ENCODE measurements at places on chromosomes 6 and 20. TPM values are rescaled to one million over a fixed set of nuclear protein-coding genes. Genes with fewer than 3 reads are reported as not detected.
A peak's percentile ranks its signal among the peaks of the same experiment; 100 is the strongest.

The TRIM31 gene
- not detected for total RNA-seq

The MYO6 gene
- 7.0 TPM for total RNA-seq

The AP5S1 gene
- total RNA-seq, result 14.1 TPM

The HFE gene
- 2.0 TPM for total RNA-seq

The SYNCRIP gene
- total RNA-seq, result 153 TPM

The ANKEF1 gene
- total RNA-seq, result 6.6 TPM

The DLL1 gene
- 2.8 TPM for total RNA-seq

GRCh38 chr6:89133981-89134380, 11.9 kb upstream of the PM20D2 start:
- no peak for DNase-seq

GRCh38 chr20:8431538-8432434, 299.7 kb downstream of the PLCB1 start:
- DNase-seq, result no peak

DNA sequence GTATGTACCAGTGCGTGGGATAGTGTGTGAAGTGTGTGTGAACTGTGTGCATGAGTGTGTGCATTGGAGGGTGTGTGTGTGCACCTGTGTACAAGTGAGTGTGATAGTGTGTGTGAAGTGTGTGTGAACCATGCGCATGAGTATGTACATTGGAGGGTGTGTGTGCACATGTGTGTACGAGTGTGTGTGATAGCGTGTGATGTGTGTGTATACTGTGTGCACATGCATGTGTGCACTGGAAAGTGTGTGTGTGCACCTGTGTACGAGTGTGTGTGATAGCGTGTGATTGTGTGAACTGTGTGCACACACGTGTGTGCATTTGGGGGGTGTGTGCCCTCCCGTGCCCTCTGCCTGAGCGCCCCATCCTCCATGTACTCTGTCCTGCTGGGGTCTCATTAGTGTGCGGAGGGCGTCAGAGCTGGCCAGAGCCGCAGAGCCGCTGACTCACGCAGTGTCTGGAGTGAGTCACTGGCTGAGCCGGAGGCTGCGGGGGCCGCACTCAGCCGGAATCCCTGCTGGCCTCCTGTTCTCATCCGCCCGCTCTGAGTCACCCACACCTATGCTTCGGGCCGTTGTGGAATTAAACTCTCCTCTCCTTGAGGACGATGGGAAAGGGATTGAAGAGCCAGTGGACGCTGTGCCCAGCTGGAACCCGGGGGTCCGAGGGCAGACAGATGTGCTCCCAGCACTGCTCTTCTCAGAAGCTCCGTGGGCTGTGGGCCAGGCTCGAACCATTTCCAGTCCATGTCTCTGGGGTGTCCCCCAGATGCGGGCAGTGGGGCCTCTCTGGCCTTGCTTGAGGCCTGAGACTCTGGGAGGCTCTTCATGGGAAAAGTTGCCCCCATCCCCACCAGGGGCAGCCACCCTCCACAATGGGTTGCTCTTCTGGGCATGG, 27.3 kb upstream of the STX16 start:
- DNase-seq, result peak; percentile 98

DNA sequence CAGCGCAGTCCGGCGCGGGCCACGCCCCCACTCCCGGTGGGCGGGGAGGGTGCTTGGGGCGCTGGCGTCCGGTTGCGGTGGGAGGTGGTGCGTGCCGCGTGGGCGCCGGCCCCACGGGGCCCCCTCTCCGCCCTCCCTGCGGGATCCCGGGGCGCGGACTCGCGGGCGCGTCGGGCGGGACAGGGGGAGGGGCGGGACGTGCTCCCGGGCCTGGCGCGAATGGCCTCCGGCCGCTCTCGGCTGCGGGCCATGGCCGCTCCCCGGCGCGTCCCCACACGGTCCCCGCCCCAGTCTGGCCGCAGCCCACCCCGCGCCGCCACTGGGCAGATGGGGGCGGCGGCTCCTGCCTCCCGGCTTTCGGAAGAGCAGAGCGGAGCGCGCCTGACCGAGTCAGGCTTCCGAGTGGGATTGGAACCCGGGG, 771 bp upstream of the PPP1R3G start:
- no peak for DNase-seq

DNA sequence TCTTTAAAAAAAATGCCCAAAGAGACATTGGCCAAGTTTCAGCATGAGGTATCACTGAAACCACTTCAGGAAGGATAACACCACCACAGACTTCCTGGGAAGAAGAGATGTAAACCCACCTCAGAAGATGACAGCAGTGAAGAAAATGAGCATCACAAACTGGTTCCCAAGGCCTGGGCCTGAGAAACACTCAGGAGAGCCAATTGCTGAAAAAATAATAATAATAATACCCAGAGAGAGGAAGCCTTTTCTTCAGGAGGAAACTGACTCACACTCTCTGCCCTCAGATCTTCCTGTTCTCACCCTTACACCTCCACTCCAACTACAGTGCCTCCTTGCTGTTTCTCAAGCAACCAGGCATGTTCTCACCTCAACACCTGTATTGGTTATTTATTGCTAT, 68.1 kb upstream of the MAFB start:
- DNase-seq, result peak; percentile 4

- no peak for DNase-seq
Measured at GRCh38 chr6:152356662-152357061, 280.5 kb downstream of the SYNE1 start.

DNA sequence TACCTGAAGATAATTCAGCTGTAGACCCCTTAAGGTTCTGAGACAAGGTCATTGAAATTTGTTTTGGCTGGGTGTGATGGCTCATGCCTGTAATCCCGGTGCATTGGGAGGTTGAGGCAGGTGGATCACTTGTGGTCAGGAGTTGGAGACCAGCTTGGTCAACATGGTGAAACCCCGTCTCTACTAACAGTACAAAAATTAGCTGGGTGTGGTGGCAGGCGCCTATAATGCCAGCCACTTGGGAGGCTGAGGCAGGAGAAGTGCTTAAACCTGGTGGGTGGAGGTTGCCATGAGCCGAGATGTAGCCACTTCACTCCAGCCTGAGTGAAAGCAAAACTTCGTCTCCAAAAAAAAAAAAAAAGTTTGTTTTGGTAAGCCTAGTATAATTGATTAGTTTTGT, 11.0 kb downstream of the SRSF3 start:
- DNase-seq, result no peak

DNA sequence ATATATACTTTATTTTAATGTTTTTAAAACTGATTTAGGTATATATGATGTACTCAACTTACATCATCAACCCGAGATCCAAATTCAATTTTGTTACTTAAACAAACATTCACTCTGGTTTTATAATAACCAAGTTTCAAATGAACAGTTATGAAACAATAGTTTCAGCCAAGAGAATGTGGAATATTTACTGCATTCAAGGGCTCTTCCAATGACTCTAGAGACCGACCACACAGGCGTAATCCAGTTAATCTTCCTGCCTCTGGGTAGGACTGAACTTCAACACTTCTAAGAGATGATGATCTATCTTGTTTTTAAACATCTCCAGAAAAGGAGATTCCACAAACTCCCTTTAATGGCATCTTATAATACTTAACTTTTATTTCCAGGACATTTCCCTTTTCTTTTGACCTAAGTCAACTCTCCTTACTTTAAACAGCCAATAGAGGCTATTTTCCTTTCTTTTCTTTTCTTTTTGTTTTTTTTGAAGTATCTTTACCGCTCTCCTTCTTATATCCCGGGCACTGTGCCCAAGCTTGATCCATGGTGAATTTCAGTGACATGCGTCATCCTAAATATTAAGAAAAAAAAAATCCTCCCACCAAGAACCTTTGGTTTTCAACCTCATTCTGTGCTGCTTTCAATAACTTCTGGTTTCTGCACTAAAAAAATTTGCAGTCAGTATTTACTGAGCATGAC, 110.1 kb downstream of the KIF13A start:
- DNase-seq, result peak; percentile 90

DNA sequence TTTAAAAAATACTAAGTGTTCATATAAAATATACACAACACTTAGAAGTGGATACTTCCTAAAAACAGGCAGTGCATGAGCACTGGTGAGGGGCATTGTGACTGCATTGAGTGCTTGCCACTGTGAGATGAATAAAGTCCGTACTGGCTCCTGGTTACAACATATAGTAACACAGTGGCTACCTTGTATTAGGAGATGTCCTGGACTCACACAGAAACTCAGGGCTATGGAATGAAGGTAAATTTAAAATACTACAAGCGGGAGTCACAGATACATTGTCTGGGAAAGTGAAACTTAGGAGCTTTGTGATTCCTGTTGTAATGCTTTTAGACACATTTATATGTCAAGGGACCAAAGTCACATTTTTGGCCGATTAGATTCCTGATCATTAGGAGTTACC, 36.5 kb upstream of the HLA-G start:
- DNase-seq, result no peak

DNA sequence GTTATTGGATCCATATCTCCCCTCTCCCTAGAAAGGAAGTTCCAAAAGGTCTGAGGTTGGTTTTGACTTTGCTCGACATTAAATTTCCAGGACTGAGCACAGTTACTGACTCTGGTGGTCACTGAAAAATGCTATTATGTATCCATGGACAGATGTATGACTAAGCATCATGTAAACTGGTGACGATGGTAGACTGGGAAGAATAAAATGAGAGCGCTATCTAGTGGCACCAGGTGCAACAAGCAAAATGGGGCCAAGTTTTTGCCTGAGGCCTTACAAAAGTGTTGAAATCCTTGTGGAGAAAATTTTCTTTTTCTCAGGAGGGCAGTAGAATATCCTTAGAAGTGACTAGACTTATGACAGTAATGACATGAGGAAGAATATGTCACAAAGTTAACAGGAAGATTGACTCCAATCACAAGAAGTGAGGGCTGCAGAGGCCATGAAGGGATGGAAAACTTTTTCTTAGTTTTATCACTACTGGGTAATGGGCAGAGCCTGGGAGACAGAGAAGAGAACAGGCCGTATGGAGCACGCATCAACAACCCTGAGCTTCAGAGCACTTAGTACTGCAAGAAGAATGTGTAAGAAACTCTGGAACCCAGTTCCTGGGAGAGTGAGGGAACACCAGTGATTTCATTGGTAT, 88.9 kb upstream of the ELOVL5 start:
- peak; percentile 78 for DNase-seq

DNA sequence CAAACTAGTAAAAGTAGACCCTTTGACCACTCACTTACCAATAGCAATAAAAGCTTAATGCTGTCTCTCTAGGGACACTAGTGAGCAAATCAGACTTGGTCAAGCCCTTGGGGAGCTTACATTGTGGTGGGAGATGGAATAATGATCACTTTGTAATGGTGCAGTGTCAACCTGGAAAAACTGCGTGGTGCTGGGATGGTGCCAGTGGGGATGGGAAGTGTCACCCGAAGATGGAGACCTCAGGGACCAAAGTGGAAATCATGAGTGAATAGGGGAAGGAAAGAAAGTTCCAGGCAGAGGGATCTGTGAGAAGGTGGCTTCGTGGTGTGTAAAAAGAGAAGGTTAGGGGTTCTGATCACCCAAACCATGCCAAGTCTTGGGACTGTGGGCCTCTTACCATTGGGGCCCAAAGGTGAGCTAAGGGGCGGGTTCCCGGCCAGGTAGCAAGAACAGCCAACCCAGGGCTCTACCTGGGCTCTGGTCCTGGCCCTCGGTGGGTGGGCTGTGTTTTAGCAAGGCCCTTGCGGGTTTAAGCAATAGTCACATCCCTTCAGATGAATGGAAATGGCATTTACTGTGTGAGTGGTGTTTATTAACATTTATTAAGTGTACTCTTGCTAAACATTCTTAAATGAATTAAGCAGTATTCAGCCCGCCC, 15.5 kb downstream of the DYNLRB1 start:
- DNase-seq, result no peak

DNA sequence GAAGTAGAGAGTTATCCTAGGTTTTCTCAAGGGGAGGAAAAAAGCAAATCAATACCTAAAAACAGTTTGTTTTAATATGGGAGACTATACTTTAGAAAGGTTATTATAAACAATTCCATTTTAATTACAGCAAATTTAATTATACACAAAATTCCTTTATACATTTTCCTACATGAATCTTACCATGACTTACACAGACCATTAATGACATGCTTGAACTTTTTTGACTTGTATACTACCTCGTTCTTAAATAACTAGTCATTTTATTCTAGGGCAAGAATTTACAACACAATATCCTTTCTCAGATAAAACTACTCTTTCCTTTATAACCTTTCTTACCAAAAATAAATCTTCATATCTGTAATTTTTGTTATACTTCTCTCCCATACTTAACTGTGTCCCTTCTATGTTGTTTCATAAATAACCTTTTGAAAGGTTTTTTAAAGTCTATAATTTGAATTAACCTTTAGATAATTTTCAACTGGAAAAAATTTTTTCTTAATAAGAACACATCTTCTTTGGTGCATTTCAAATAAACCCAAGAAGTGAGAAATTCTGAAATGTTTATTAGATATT, 729.4 kb downstream of the TENT5A start:
- DNase-seq, result no peak

GRCh38 chr20:10247440-10247839, 28.8 kb downstream of the SNAP25 start:
- no peak for DNase-seq

DNA sequence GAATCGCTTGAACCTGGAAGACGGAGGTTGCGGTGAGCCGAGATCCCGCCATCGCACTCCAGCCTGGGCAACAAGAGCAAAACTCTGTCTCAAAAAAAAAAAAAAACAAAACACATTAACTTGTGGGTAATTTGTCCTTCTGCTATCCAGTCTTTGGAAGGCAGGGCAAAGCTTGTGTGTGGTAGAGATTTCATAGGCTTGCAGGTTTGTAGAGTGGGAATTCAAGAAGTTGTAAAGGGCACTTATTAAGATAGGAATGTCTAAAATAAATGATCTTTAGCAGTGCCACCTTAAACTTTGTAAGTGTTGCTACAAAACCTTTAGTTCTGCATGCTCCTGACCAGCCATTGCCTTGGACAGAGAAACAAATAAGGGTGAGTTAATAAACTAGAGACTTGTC, 8.4 kb downstream of the VAPB start:
- no peak for DNase-seq

- no peak for DNase-seq
Measured at GRCh38 chr20:1491281-1491840, at the start of gene SIRPB2. SIRPB2 (minus strand) TSS chr20:1491420; CDS start chr20:1491359, 61 bp downstream.

GRCh38 chr20:50267041-50267865, 76.6 kb downstream of the CEBPB start:
- peak; percentile 83 for DNase-seq

DNA sequence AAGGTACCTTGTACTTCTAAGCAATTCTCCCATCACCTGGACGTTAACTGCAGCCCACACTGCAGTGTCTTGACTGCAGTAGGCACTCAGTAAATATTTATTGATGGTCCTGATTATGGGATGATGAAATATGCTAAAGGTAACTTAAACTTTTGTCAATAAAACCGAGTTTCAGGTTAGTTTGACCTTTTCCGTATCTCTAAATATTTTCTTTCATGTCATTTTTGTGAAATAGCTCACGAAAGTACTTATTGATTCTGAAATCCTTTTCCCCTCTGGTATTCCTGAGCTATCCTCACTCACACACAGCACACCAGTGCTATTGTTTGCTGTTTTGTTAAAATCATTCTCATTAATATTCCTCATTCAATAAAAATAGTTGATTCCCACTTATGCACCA, 149.4 kb upstream of the ESR1 start:
- no peak for DNase-seq

DNA sequence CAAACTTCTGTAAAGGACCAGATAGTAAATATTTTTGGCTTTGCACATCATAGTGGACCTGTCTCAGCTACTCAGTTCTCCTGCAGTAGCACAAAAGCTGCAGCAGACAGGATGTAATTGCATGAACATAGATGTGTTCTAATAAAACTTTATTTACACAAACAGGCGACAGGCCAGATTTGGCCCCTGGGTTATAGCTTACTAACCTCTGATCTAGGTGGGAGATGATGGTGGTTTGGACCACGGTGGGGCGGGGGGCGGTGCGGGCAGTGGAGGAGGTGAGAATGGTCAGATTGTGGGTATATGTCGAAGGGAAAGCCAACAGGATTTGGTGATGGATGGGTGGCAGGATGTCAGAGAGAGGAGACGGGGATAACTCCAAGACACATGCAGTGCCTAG, 196.3 kb downstream of the ZMYND8 start:
- no peak for DNase-seq
